Keratinocyte (primary cell): ENCODE measurements at places on chromosomes 11 and 22. TPM values are rescaled to one million over a fixed set of nuclear protein-coding genes. Genes with fewer than 3 reads are reported as not detected.

DNA sequence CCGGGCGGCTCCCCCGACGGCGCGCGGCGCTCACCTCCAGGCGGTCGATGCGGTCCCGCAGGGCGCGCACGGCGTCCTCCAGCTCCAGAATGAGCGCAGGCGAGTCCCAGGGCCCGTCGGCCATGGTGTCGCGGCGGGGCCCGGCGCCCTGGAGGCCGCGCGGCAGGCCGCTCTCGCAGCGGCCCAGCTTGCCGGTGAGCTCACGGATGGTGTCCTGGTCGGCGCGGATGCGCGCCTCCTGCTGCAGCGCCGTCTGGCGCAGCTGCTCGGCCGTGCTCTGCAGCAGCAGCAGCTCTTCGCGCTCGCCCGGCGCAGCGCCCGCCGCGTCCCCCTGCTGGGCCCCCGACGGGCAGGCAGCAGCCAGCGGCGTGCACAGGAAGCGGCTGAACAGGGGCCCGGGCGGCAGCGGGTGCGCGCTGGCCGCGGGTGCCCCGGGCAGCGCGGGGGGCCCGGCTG, 599 bp downstream of the NPTXR start:
- DNase-seq: no peak

- no peak for DNase-seq
These were observed 9.6 kb downstream of the ADM start for GRCh38 chr11:10314199-10315072.

- no peak for DNase-seq
These were observed 9.4 kb upstream of the PLEKHB1 start for GRCh38 chr11:73637012-73637411.

- no peak for DNase-seq
These were observed 41.8 kb downstream of the MACROD1 start for GRCh38 chr11:64124147-64124546.

DNA sequence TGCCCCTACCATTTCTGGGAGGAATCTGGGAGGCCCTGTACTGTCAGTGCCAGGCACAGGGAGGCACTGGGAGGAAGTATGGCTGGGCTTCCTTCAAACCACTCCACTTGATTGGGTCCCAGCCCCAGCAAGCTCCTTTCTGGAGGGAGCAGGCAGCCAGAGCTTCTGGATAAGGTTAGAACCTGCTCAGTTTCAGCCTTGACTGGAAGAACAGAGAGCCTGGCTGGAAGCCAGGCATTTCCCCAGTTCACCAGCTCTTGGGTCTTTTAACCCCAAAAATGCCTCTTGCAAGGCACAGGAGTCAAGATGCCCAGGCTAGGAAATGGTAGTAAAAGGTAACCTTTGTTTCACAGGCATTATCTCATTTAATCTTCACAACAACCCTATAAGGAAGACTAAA, 9.0 kb upstream of the KCTD14 start:
- no peak for DNase-seq

Gene GPHA2
- 0.08 TPM in 1 of 3 replicates, not detected in the others for polyA plus RNA-seq

Gene MRGPRX4
- 0.05 to 0.18 TPM (median 0.08 TPM) in 3 replicates for polyA plus RNA-seq

DNA sequence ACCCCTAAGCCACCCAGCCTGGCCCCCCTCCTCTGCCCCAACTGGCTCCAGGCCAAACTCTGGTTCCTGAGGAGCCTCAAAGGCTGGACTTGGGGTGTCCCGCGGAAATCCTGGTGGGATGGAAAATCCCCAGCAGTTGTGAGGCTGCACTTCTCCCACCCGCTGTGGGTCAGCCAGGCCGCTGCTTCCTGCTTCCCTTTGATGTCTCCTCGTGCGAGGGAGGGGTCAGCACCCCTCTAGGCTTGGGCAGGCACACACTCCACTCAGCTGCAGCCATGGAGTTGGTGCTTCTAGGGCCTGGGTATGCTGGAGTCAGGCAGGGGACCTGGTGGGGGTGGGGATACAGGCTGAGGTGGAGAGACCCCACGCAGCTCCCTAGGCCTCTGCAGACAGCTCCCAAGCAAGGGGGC, 12.0 kb downstream of the KCNQ1OT1 start:
- no peak for DNase-seq
